Stimulated activated CD8-positive, alpha-beta memory T cell treated with anti-CD3 and anti-CD28 coated beads, Interleukin-4, amount 100 ng/mL, for 1 hour (primary cell): ENCODE measurements at places on chromosomes 4 and X.

- DNase-seq, result no peak
Observed at GRCh38 chr4:114373508-114373907, 225.1 kb upstream of the UGT8 start.

- peak; percentile 45 for DNase-seq
Observed at GRCh38 chr4:98261405-98262291, 464 bp downstream of the RAP1GDS1 start.

DNA sequence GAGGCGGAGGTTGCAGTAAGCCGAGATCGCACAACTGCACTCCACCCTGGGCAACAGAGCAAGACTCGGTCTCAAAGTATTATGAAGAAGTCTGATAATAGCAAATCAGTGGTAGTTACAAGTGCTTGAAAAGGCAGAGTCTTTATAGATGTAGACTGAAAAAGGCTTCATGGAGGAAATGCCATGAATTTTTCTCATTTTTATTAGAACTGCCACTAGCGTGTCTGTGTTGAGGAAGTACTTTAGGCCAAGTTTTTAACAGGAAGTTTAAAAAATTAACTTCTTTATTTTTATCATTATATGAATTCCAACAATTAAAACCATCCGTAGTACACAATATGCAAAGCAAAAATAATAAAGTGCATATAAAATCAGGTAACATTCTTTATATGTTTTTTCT is 32.8 kb upstream of the IL13RA1 start:
- DNase-seq, result no peak

DNA sequence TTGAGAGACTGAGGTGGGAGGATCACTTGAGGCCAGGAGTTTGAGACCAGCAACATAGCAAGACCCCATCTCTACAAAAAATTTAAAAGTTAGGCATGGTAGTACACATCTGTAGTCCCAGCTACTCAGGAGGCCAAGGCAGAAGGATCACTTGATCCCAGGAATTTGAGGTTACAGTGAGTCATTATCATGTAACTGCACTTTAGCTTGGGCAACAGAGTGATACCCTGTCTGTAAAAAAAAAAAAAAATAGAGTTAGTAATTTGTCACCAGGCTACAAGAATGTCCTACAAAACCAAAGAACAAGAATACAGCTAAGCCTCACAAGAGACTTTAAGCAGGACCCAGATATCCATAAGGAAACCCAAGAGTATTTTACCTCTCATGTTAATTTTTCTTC is 27.0 kb upstream of the RAB28 start:
- DNase-seq, result no peak

DNA sequence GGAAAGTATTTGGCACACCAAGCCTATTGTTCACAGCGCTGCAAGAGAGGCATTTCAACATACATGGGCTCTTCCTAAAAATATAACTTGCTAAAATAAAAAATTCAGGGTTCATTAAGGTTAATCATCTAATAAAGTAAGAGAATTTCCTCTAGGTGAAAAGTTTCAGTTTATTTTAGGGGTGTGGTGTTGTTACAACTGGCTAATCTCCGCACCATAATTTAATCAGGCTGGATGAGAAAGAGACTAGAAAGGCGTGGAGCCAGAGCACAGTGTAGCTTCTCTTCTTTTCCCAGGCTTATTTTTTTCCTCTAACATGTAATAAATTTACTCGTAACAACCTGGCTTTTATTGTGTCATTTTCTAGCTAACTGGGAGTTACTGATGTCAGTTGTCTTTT is 47.9 kb downstream of the FHL1 start:
- no peak for DNase-seq

GRCh38 chr4:113059449-113060182 is 10.2 kb downstream of the ANK2 start:
- DNase-seq, result no peak

DNA sequence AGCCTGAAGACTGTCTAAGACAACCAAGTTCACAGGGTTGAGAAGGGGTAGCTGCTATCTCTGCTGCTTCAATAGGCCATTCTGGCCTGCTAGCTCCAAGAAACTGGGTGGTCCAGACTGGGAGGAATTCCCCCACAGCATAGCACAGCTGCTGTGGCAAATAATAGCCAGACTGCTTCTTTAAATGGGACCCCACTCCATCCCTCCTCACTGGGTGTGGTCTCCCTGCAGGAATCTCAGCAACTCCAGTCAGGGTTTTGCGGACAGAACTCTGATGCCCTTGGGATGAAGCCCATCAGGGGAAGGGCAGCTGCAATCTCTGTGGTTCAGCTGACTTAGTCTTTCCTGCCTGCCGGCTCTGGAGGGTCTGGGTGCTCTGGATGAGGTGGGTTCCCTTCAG is 1018.6 kb upstream of the DIAPH2 start:
- DNase-seq, result no peak

DNA sequence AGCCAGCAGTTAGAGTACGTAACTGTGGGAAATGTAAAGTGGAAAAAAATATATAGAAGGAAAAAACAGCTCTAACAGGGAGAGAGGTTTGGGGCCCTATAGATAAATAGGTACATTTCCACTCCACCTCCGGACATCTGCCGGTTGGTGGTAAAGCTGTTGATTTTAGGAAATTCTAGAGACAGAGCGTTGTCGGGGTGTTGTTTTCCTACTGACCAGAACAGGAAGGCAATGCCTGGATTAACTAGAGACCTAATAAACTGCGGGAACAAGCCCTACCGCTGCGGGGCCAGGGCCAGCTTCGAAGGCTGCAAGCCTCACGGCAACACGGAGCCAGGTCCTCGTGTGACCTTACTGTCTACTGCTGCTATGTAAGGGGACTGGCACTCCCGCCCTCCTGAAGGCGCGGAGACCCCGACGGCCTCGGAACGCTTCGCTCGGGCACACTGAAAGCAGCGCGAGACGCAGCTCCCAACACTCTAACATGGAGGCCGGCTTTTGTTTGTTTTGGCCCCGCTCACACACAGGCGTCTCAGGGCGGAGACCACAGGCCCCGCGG is 702 bp upstream of the CDKN2AIP start:
- DNase-seq, result peak; percentile 7
